ENCODE measurements at places on chromosomes 4 and X. TPM values are rescaled to one million over a fixed set of nuclear protein-coding genes. Genes with fewer than 3 reads are reported as not detected.

DNA sequence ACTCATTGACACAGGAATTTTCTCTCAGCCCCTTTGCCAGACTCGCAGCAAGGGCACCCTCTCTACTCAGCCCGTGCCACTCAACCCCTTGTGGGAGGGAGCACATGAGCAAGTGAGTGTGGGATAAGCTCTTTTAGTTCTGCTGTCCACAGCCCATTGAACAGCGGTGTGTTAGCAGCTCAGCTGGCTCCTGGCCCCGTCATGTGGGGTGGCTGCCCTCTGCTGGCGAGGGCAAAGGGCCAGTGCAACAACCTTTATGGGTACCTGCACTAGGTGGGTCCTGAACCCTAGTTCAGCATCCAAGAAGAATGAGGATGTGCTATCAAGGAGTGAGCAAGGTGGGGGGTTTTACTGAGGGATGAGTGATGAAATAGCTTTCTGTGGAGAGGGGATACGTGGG, 85.0 kb upstream of the ZNF81 start:
- DNase-seq: no peak
- no peaks in the 10 kb centered on the region for H3K36me3 ChIP-seq
- H3K27ac ChIP-seq: no peak overlapping the region
- H3K4me3 ChIP-seq: no peak overlapping the region

GRCh38 chr4:2786152-2786671, 6.7 kb upstream of the SH3BP2 start:
- no peak overlapping the region for H3K4me3 ChIP-seq
- H3K4me1 ChIP-seq: no peaks in the 10 kb centered on the region
- no peaks in the 10 kb centered on the region for H3K27me3 ChIP-seq
- no peak overlapping the region for H3K27ac ChIP-seq

DNA sequence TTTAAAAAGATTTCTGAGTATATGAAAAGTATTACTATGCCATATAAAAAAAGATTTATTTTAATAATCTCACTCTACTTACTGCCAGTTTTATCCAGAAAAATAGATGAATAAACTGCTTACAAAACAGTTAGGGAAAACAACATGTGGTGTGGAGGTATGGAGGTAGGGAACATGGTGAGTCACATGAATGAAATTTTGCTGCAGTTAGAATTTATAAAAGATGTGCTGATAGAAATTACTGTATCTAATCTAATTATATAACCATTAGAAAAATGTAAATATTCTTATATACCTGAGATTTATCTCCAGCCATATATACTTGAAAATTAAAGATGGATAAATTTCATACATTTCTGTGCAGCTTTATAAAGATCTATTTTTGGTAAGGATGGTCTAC, 184.0 kb upstream of the ANK2 start:
- H3K36me3 ChIP-seq: no peaks in the 10 kb centered on the region
- no peaks in the 10 kb centered on the region for H3K4me1 ChIP-seq
- H3K4me3 ChIP-seq: no peak overlapping the region
- H3K27me3 ChIP-seq: no peaks in the 10 kb centered on the region

GRCh38 chrX:139484591-139484990, 45.9 kb upstream of the F9 start:
- H3K27ac ChIP-seq: no peak overlapping the region
- H3K27me3 ChIP-seq: no peaks in the 10 kb centered on the region
- no peak for DNase-seq
- no peaks in the 10 kb centered on the region for H3K4me1 ChIP-seq
- H3K36me3 ChIP-seq: no peaks in the 10 kb centered on the region

DNA sequence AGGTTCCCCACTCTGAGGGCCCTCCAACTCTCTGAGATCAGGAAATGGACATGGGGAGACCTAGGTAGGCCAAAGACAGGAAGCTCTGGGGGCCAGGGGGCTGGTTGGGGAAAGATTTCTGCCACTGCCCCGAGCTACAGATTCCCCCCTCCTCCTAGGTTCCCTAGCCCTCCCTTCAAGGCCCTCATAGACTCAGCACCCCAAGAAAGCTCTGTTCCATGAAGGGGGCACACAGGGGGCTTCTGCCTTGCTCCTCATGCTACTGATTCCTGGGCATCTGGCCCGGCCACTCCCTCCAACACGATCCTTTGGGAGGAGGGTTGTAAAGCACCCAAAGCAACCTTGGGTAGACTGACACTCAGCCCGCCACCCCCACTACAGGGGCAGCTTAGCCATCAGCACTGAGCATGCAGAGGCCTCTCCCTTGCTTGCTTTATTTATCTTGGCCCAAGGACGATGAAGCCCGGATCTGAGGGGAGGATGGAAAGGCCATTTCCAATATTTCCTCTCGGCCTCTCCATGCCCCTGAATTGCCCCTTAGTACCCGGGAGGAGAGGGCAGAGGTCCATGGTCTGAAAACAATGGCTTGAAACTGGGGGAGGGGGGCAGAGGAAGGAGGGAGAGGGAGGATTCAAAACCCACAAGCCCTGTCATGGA, 146.7 kb downstream of the PJA1 start:
- no peaks in the 10 kb centered on the region for H3K27me3 ChIP-seq
- no peak overlapping the region for H3K27ac ChIP-seq
- no peak overlapping the region for H3K4me3 ChIP-seq
- H3K4me1 ChIP-seq: no peaks in the 10 kb centered on the region
- DNase-seq: no peak

GRCh38 chr4:128951316-128951715, 141.8 kb downstream of the JADE1 start:
- H3K4me1 ChIP-seq: no peaks in the 10 kb centered on the region
- no peak for DNase-seq
- no peaks in the 10 kb centered on the region for H3K36me3 ChIP-seq
- H3K27ac ChIP-seq: no peak overlapping the region

DNA sequence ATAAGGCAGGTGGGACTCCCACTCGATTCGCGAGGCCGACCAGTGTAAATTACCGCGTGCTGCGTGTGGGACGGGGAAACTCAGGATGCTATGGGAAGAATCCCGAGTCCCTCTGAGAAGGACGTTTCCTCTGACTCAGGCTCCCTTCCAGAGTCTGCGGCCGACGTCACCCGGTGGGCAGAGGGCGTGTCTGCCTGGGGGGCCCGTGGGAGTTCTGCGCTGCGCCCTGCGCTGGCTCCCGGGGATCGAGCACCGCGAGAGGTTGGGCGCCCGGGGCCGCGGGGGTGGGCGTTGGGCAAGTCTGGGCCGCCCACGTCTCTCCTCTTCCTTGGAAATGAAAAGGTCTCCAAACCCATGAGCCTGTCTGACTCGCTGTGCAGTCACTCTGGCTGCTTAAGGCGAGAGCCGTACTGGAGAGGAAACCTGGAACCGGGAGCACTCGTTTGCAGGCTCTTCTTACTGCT, 568 bp downstream of the NIPAL1 start:
- peaks cover 2% of the 10 kb centered on the region for H3K27me3 ChIP-seq
- no peaks in the 10 kb centered on the region for H3K36me3 ChIP-seq
- peak; percentile 76 for DNase-seq
- peak overlapping the region; percentile 51 for H3K4me3 ChIP-seq

DNA sequence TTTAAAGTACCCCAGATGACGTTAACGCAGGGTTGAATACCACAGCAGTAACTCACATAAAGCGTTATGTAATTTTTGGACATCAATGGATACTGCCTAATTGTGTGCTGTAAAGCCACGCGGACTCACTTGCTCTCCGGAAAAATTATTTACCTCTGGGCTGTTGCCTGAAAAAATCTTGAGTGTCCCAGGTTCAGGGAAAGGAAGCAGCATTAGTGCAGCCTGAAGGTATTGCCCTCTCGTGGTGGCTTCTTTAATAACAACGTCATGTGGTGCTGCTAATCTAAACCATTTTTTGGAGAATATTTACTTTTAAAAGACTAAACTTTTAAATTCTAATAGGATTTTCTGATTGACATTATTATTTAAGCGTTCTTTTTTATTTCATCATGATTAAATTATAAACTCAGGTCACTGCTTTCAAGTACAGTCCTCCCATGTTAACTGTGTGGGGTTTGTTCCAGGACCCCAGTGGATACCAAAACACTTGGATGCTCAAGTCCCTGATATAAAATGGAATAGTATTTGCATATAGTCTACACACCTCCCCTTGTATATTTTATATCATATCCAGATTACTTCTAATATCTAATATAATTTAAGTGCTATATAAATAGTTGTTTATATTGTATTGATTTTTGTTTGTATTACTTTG, 384.8 kb downstream of the FAM133A start:
- H3K27ac ChIP-seq: no peak overlapping the region
- no peaks in the 10 kb centered on the region for H3K4me1 ChIP-seq
- DNase-seq: no peak
- no peak overlapping the region for H3K4me3 ChIP-seq

DNA sequence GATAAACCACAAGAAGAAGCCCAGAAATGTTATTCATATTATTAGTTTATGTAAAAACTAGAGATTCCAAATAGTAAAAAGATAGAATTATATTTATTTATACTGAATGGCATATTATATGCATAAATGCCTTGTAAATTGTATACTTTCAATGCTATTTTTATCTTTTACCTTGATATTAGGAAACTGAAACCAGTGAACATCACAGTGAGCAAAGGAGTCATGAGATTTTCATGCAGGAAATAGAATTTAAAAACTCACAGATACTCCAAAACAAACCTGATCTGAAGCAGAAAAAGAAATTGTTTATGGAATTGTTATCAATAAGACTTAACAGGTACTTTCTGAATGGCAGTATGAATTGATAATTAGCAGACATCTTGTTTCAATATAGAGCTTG, 207.3 kb upstream of the CENPE start:
- no peaks in the 10 kb centered on the region for H3K27me3 ChIP-seq
- H3K36me3 ChIP-seq: no peaks in the 10 kb centered on the region
- no peak for DNase-seq
- H3K4me1 ChIP-seq: no peaks in the 10 kb centered on the region
- no peak overlapping the region for H3K4me3 ChIP-seq
- H3K27ac ChIP-seq: no peak overlapping the region

DNA sequence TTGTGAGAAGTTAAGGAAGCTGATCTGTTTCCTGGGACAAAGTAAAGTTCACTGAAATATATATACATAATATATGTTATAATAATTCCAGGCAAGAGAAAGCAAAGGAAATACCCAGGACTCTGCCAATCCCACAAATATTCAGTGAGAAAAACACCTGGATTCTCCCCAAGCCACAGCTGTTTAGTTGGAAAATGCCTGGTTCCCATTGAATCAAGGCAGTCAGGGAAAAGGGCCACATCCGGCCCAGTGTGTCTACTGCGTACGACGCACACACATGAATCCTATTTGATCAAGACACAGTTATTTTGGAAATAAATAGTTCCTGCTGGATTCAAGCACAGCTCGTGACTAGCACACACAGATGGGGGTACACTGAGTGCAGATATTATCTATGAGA, 6.3 kb upstream of the DCHS2 start:
- DNase-seq: no peak
- no peaks in the 10 kb centered on the region for H3K27me3 ChIP-seq
- H3K4me1 ChIP-seq: no peaks in the 10 kb centered on the region
- no peak overlapping the region for H3K27ac ChIP-seq

GRCh38 chr4:186368281-186368680, 102.3 kb downstream of the F11 start:
- no peaks in the 10 kb centered on the region for H3K36me3 ChIP-seq
- no peaks in the 10 kb centered on the region for H3K27me3 ChIP-seq
- no peak overlapping the region for H3K27ac ChIP-seq
- H3K4me3 ChIP-seq: no peak overlapping the region

- H3K4me1 ChIP-seq: no peaks in the 10 kb centered on the region
- H3K27me3 ChIP-seq: no peaks in the 10 kb centered on the region
- no peak overlapping the region for H3K4me3 ChIP-seq
- no peak for DNase-seq
- no peak overlapping the region for H3K27ac ChIP-seq
These were observed 29.5 kb upstream of the IRF2 start for GRCh38 chr4:184503869-184504300.

- H3K36me3 ChIP-seq: no peaks in the 10 kb centered on the region
- H3K4me3 ChIP-seq: no peak overlapping the region
- DNase-seq: no peak
- no peak overlapping the region for H3K27ac ChIP-seq
- H3K4me1 ChIP-seq: no peaks in the 10 kb centered on the region
These were observed 10.6 kb downstream of the ADAM29 start for GRCh38 chr4:174928575-174929253.

GRCh38 chr4:25085671-25086070, 54.9 kb upstream of the LGI2 start:
- H3K4me3 ChIP-seq: no peak overlapping the region
- H3K4me1 ChIP-seq: no peaks in the 10 kb centered on the region
- DNase-seq: no peak

GRCh38 chr4:82744284-82744968, 54.2 kb downstream of the SCD5 start:
- no peaks in the 10 kb centered on the region for H3K27me3 ChIP-seq
- no peak overlapping the region for H3K4me3 ChIP-seq
- no peaks in the 10 kb centered on the region for H3K4me1 ChIP-seq

- H3K4me1 ChIP-seq: no peaks in the 10 kb centered on the region
- no peak overlapping the region for H3K4me3 ChIP-seq
- H3K27ac ChIP-seq: no peak overlapping the region
- H3K27me3 ChIP-seq: no peaks in the 10 kb centered on the region
- DNase-seq: peak; percentile 72
These were observed 56.5 kb upstream of the NKX1-1 start for GRCh38 chr4:1462768-1463075.

GRCh38 chrX:80747832-80748231, 61.8 kb downstream of the BRWD3 start:
- no peaks in the 10 kb centered on the region for H3K4me1 ChIP-seq
- no peak overlapping the region for H3K27ac ChIP-seq
- no peaks in the 10 kb centered on the region for H3K27me3 ChIP-seq

GRCh38 chrX:48059296-48059639, 12.2 kb downstream of the ZNF630 start:
- H3K27me3 ChIP-seq: no peaks in the 10 kb centered on the region
- H3K4me3 ChIP-seq: no peak overlapping the region
- H3K4me1 ChIP-seq: no peaks in the 10 kb centered on the region
- no peak overlapping the region for H3K27ac ChIP-seq
- peaks cover 2% of the 10 kb centered on the region for H3K36me3 ChIP-seq
- no peak for DNase-seq

DNA sequence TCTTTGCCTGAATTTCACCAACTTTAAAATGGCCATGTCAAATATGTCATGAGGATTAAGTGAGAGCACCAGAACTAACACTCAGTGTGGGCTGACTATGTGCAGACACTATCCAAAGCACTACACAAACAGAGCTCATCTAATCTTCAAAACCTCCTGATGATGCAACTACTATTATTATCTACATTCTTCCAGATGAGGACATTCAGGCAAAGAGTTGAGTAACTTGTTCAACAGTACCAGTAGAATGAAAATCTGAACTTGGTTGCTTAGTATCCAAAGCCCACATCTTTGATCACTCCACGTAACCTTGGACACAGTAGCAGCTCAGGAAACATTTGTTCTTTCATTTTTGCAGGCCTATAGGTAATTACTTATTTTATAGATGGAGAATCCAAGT, 90.1 kb downstream of the ATP8A1 start:
- no peaks in the 10 kb centered on the region for H3K27me3 ChIP-seq
- H3K27ac ChIP-seq: no peak overlapping the region
- H3K4me1 ChIP-seq: no peaks in the 10 kb centered on the region
- no peak overlapping the region for H3K4me3 ChIP-seq

The NPY2R gene
- 0.13 TPM for total RNA-seq

The FHIP1A gene
- total RNA-seq: 2.8 TPM

The TSPAN5 gene
- total RNA-seq: 8.7 TPM

The HPGD gene
- 5.2 TPM for total RNA-seq

The MAB21L2 gene
- total RNA-seq: 0.16 TPM

The CCSER1 gene
- total RNA-seq: 9.5 TPM

The LRCH2 gene
- total RNA-seq: 10.9 TPM

The MAGEB2 gene
- total RNA-seq: not detected
